ENCODE measurements at places on chromosomes 16 and 17.

GRCh38 chr17:77217566-77217965 is 76.8 kb downstream of the SEC14L1 start:
- no peak for DNase-seq

DNA sequence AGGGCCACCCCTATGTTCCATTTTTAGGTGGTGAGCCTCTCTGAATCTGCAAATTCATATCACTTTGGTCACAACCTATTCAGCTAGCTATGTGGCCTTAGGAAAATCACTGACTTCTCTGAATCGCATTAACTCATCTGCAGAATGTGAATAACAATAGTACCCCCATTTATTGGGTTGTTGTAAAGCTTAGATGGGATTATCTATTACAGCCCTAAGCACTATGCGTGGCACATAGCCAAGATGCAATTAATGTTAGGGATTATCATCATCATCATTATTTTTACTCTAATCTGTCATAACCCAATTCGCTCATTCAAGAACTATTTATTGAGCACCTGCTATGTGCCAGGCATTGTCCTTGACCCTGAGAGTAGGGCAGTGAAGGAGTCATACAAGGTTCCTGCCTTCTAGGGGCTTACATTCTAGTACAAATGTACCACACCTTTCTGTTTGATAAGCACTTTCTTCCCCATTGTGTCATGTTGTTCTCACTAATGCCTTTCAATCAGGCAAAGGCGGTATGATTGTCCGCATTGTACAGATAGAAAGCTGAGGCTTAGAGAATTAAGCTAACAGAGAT is 38.5 kb downstream of the CHD9 start:
- DNase-seq, result no peak

DNA sequence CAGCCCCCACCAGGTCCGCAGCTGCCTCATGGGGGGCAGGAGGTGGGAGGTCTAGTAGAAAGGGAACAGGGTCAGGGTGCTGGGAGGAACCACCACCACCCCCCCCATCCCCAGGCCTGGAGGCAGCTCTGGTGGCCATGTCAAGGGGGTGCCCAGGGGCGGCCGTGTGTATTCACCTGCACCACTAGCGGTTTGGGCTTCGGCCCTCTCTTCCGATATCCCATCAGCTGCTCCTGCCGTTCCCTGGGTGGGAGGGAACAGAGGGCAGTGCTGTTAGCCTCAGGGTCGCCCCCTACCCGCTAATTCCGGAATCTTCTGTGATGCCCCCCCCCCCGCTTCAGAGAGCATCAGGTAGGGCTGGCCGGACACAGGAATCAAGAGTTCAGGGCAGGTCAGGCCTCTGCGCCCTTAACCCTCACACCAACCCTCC is 3.8 kb downstream of the CBX4 start:
- peak; percentile 14 for DNase-seq

DNA sequence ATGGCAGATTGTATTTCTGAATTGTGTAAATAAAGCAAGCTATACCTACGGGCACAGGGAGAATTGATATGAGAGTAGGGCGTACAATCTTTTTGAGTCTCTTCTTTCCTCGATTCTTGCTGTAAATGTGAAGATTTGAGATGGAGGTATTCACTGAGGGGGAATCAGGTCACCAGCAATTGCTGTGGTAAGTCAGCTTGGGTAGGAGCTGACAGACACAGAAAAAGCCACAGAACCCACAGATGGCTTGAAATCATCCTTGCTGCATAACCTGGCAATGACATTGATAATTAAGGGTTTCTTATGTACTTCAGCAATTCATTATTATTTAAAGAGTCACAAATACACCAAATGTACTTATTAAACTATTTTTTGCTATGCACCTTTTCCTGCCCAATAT is 164.2 kb downstream of the CNTNAP4 start:
- DNase-seq, result no peak

DNA sequence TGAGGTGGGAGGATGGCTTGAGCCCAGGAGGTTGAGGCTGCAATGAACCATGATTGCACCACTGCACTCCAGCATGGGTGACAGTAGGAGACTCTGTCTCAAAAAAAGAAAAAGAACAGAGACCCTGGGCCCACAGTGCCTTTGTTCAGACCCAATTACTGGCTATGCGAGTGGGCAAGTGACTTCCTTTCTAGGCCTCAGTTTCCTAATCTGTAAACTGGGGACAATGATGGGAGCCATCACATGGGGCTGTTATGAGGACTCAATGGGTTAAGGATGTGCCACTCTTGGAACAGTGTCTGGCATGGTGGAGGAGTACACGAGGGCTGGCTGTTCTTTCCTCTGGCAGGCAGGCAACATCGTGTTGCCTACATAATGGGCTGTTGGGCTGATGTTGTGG is 47.3 kb upstream of the NDRG4 start:
- no peak for DNase-seq

DNA sequence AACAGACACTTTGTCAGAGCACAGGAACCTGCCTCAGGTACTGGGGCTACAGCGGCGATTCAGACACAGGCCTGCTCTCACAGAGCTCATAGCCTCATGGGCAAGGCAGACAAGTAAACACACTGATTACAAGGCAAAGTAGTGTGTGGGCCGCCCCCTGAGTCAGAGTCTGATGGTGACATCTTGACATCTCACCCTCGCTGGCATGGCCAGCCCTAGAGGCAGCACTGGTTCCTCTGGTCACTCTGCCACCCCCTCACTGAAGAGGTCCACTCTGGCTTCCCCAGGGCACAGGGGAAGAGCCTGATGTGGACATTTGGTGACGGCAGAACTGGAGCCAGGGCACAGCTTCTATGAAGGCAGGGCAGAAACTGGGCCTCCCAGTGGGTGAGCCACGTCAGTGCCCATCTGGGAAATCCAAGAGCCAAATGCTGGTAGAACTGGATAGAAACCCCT is 32.9 kb upstream of the TOB1 start:
- no peak for DNase-seq

DNA sequence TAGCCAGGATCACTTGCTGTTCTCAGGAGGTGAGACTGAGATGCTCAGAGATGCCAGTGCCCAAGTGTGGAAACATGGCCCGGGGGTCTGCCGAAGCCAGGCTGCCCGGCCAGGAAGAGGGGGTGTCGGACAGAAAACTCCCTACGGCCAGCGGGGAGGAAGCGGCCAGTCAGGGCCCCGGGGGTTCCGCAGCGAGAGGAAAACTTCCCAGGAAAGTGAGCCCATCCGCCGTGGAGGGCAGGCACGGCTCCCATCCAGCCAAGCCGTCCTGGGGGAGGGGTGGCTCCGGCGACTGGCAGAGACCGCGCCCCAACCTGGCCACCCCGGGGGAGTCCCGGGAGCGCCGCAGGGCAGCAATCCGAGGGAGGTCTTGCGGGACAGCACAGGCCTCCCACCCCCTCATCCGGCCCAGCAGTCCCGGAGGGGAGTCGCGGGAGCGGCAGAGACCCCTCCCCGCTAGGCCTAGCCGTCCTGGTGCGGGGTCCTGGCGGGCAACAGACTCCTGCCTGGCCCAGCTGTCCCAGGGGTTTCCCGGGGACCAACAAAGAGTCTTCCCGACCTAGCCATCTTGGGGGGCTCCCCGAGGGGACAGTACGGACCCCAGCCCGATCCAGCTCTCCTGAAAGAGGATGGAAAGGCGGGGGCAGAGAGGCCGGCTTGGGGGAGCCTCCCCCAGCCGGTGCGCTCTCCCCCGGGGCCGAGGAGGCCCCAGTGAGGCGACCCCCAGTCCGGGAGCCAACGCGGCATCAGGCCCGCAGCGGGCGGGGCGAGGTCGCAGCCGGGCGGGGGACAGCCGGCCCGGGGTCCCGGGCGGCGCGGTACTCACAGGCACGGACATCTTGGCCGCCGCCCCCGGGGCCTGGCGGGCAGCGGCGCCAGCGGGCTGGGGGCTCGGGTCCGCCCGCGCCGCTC is 13.8 kb upstream of the BCAR1 start:
- no peak for DNase-seq

- DNase-seq, result no peak
Measured at GRCh38 chr17:72795941-72796340, 296.5 kb downstream of the SLC39A11 start.

DNA sequence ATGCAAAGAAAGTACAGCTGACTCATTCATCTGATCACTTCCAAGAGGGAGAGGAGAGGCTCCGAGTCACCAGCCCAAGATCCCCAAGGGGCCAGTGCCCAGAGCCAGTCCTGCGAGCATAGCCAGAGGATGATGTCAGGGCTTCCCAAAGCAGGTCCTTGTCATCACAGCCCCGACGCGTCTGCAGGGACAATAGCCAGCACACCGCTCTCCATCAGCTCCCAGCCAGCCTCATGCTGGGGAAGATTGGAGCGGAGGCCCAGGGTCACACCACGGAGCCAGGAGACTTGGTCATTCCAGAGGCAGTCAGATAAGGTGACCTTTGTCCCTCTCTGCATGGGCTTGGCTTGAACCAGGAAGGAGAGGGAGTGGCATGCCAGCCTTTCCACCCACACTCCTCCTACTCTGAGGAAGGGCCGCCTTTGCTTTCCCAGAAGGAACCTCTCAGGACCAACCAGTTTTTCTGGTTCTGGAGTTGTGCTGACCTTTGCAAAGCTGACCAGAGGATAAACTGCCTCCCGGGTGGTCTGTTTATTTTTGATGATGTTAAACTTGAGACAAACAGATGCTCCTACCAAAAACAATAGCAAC is 58.3 kb upstream of the ARHGAP44 start:
- DNase-seq, result no peak

GRCh38 chr16:58110571-58111301 is 18.4 kb downstream of the CFAP20 start:
- DNase-seq, result no peak

- DNase-seq, result peak; percentile 65
Measured at GRCh38 chr17:79612468-79613194, 1.8 kb upstream of the RBFOX3 start.

- DNase-seq, result no peak
Measured at GRCh38 chr17:68443972-68444464, 13.3 kb downstream of the WIPI1 start.

GRCh38 chr17:17723354-17724261 is 42.4 kb downstream of the RAI1 start:
- peak; percentile 63 for DNase-seq

GRCh38 chr16:79006765-79007164 is 593.8 kb downstream of the MAF start:
- peak; percentile 74 for DNase-seq

- DNase-seq, result no peak
Measured at GRCh38 chr17:51427323-51427811, 167.0 kb downstream of the UTP18 start.

- no peak for DNase-seq
Measured at GRCh38 chr16:11022002-11022401, 77.6 kb downstream of the CLEC16A start.

GRCh38 chr17:13813347-13814240 is 211.9 kb upstream of the HS3ST3A1 start:
- DNase-seq, result no peak

DNA sequence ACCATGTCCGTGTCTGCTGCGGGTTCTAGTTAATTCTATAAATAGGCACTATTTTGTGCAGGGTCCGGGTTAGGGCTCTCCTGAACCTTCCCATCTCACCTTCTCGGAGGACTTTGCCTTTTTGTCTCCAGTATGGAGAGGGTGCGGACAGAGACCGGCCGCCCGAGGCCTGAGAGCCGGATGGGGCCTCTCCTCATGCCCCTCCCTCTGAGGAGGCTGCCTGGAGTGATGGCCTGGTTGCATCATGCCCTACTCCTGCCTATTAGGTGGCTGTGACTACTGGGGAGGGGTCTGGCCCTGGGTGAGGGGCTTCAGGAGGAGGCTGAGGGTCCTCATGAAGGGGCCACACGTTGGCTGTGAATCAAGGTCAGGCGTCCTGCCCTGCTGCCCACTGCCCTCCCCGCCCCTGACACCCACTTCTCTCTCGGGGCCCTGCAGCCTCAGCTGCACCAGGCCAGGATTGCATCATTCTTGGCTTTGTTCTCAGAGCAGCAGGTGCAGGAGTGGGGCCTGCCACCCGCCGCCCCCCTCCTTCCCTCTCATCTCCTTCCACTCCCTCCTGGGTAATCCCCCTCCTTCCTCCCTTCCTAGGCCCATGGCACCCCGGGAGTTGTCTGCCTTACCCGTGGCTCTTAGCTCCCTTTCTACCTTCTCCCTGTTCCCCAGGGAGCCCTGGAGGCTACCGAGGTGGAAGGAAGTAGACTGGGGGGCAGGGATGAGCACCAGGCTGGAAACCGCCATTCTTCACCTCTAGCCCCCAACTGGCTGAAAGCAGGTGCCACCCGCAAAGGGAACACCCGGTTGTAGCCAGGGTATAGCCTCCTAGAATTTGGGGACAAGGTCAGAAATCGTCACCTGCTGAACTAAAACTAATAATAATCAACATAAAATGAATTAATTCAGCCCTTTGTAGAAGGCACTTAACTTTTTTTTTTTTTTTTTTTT is 12.7 kb upstream of the ARHGAP23 start:
- peak; percentile 97 for DNase-seq

DNA sequence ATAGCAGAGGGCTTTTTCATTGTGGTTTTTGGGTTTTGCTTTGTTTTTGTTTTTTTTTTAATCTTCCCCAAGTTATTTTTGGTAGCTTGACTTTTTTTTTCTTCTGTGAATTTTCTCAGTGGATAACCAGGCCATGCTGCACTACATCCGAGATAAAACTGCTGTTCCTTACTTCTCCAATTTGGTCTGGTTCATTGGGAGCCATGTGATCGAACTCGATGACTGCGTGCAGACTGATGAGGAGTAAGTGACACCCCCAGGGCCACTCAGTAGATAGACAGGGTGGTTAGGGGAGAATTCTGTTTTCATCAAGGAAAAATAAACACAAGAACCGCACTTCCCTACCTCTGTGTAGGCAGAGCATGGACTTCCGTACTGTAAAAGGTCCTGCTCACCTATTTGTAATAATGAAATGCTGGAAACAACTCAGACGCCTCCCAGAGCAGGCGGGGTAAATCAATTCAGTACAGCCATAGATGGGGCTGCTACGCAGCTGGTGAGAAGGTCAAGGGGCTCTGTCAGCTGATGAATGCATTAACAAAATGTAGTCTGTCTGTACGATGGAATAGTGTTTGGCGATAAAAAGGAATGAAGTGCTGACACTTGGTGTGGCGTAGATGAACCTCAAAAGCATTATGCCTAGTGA is 28.6 kb downstream of the CLEC16A start:
- no peak for DNase-seq

- DNase-seq, result no peak
Measured at GRCh38 chr17:39450051-39450450, 1.0 kb downstream of the MED1 start.

- no peak for DNase-seq
Measured at GRCh38 chr16:73143002-73143401, 95.1 kb upstream of the ZFHX3 start.

DNA sequence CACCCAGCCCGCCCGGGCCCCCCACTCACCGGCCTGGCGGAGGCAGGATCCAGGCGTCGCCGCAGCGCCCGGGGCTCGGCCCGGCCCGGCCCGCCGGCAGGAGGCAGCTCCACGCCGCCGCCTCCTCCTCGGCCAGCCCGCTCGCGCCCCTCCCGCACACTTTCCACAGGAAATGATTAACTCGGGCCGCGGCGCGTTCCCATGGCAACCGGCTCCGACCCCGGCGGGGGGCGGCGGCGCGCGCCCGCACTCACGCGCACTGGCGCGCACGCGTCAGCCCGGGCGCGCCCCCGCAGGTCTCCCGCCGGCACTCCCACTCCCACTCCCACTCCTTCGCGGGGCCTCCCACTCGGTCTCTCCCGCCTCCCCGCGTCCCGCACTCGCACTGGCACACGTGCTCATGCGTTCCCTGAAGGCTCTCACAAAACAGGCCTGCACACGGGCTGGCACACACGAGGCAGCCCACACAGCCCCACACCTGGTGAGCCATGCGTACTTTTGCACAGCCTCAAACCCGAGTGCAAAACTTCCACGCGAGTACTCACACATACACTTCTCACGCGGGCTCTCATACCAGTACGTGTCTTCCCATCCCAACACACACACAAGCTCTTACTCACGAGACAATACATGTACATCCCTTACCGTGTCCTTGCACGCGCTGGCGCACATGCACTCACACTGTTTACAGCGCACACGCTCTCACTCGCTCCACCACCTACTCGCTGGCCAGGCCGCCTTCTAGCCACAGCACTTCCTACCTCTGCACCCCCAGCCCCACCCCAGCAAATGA is at the start of gene KIFC3:
Gene KIFC3 (minus strand): TSS at position 151 of the 793 bp plus-strand sequence. CDS start 4,248 bp downstream, outside the sequence.
- peak; percentile 92 for DNase-seq
